ENCODE measurements at places on chromosomes 5 and 9.

DNA sequence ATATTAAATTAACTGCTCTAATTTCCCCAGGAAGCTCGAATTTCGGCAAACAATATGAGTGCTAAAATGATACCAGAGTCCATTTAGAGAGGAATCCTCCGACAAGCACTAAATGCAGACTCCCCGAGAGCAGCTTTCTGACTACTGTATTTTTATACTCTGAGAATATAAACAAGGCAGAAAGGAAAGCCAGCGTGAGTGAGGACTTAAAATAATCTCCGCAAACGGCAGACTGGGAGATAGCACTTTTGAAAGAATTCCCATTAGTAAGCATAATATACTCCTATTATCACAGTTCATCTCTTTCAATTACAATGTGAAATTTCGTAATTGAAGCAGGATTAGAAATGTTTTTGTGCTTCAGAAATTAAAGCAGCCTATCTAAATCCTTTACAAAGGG, 269.4 kb upstream of the PANK3 start:
- DNase-seq = no peak

GRCh38 chr9:94557376-94557775, 2.5 kb downstream of the PCAT7 start:
- DNase-seq = no peak

DNA sequence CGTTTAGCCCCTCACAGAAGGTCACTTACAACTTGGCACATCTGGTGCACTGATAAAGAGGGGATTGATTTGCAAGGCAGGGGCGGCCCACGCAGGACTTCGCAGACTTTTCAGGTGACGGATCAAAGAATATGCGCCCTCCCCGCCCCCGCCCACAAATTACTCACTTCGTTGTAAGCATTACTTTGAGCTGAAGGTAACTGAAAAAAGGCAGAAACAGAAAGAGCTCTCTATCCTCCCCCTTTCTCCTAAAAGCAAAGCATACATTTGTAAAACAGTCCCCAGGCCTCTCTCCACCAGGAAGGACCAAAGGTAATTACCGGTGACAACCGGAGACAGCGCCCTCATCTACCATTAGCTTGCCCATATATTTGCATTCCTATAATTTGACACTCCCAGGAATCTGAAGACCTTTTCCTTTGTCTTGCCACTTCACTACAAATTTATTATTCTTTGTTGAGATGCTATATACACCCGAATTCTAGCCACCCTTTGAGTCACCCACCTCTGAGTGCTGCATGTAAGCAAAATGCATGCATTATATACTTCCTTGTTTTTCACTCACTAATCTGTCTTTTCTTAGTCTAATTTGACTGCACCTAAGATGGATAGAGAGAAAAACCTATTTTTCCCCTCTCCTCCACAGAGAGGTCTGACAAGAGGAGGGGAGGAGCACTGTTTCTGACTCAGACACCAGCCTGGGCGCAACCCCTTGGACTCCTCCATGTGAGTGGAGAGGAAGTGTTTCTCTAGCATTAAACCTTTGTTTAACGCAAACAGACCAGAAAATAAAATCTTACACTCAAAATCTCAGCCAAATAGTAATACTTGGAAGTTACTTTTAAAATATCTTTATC, 74.7 kb upstream of the SPIN1 start:
- DNase-seq = no peak

- no peak for DNase-seq
These were observed 47.0 kb upstream of the ZNF169 start for GRCh38 chr9:94212091-94212490.

- no peak for DNase-seq
These were observed 23.9 kb downstream of the TLE1 start for GRCh38 chr9:81665322-81665871.

DNA sequence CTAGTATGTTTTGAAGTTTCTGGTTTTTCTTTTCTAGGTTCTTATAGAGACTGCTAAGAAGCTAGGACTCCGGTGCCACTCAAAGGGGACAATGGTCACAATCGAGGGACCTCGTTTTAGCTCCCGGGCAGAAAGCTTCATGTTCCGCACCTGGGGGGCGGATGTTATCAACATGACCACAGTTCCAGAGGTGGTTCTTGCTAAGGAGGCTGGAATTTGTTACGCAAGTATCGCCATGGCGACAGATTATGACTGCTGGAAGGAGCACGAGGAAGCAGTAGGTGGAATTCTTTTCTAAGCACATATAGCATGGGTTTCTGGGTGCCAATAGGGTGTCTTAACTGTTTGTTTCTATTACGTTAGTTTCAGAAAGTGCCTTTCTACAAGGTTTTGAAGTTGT, 52.2 kb downstream of the MTAP start:
- DNase-seq = no peak

GRCh38 chr5:122907276-122907675, 61.9 kb downstream of the SNX24 start:
- no peak for DNase-seq

DNA sequence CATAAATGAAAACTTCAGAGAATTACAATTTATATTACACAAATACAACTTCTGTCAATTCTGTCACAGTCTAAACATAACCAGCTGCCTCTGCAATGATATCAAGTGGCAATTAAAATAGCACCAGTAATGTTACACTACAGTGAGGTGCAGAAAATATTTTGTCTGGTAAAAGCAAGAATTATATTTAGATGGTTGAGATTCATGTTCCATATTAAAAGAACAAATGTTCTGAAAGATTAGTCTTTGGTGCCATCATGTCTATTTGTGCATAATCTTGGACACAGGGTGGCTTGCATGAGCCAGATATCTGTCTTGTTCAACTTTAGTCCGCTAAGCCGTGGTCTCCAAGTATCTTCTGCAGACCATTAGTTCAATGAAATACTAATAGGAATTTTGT, 29.0 kb upstream of the PRR16 start:
- DNase-seq = no peak
